ENCODE measurements at places on chromosomes 2 and 18.

GRCh38 chr2:12032975-12033374 lies 286.5 kb downstream of the LPIN1 start:
- DNase-seq = no peak

DNA sequence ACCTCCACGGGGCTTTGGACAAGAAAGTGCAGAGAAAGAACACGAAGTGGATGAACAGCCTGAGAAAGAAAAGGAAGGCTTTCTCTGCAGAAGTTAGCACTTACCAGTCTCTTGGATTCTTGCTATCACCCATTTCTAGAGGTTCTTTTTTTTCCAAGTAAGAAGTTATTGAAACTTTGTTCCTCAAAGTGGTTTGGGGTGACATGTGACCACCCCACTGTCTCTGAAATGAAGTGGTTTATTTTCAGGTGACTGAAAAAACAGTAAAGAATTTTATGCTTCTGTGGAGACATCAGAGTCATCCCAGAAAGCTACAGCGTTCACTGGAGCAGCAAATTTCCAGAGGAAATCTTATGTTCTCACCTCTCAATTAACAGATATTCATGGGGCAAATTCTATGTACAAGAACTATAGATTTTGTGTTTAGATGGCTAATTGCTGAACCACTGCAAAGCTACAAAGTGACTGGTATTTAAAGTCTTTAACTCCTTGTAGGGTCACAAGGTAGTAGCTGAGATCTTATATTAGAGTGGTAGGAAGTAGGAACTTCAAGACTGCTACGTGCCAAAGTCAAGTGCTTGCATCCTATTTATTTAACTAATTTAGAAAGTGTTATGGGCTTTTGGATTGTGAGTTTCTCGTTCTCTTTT lies 267.5 kb downstream of the TGIF1 start:
- no peak for DNase-seq

DNA sequence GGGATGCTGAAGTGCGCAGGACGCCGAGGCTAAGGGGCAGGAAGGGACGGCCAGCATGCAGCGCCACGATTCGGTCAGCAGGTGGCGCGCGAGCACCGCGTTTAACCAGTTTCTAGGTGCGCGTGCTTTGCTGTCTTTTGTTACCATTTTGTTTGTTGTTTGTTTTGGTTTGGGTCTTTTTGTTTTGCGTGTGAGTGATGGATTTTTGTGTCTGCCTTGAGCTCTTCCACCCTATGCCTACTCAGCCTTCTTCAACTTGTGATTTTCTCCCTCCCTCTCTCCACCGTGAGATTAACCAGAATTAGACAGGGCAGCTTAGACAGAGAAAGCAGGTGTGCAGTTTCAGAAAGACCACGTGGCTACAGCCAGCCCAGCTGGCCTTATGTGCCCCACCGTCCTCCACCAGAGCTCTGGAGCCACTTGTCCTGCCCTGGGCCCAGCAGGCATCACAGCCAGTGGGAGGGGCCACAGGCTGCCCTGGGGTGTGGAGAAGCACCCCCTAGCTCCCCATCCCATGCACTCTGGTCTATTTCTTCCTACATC lies 180.2 kb downstream of the RNF144A start:
- DNase-seq = peak; percentile 81

GRCh38 chr2:98454500-98455235 lies 10.0 kb downstream of the INPP4A start:
- no peak for DNase-seq

DNA sequence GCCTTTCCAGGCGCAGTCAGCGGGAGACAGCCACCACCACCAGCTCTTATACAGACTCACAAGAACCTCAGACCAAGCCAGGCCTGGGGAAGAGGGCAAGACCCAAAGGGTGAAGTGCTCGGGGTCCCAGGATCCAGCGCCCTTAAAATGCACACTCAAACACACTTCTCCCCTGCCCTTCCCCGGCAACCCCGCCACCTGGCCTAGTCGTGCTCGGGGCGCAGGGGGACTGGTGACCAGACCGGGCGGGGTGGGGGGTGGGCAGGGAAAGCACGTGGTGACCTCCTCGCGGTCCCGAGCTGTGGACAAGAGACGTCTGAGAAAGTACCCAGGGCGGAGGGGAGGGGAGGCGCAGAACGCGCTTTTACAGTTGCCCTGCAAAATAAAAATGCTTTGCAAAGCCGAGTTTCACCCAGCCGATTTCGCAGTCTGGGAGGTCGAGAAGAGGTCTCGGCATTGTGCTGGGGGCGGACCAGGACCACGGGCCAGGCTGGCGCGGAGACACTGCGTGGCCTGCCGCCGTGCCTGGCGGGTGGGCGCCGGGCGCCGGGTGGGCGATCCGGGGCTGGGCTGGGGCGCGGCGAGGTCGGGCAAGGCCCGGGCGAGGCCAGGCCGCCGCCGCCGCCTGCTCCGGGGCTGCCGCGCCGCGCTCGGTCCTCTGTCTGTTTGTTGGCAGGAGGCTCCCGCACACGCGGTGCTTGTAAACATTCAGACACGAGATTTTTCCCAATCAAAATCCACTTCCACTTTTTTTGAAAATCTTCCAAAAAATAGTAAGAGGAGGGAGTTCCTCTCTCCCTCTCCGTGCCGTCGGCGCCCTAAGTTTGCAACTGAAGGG lies 2.0 kb downstream of the BCL11A start:
- peak; percentile 23 for DNase-seq

DNA sequence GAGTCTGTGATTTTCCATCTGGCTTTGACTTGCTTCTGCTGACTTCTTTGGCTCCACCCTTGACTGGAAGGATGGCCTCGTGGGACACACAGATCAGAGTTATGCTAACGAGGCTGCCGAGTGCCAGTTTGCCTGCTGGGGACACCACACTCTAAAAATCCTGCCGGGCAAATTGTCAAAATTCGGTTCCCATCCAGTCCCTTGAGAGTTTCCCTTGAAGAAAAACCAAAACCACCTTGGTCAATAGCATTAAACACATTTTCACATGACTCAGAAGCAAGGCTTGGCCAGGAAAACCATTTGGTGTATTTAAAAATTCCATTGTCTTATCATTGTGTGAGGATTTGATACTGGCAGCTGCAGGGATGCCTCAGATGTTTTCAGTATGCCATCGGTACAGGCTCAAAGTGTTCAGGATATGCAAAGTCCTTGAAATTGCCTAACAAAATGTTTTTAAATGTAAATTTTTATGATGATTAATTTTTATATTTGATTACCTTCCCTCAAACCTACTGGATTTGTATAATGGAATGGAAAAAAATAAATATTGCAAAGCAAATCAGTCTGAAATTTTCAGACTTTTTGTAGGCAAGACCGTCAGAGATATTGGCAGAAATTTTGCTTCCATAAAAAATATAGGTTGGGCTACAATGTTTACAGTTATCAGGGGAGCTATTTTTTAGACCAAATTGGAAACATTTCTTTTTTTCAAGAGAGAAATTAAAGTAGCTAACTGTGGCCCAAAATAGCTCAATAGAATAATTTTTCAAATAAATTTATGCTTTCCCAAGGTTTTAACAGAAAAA lies 41.6 kb downstream of the KCNE4 start:
- no peak for DNase-seq

DNA sequence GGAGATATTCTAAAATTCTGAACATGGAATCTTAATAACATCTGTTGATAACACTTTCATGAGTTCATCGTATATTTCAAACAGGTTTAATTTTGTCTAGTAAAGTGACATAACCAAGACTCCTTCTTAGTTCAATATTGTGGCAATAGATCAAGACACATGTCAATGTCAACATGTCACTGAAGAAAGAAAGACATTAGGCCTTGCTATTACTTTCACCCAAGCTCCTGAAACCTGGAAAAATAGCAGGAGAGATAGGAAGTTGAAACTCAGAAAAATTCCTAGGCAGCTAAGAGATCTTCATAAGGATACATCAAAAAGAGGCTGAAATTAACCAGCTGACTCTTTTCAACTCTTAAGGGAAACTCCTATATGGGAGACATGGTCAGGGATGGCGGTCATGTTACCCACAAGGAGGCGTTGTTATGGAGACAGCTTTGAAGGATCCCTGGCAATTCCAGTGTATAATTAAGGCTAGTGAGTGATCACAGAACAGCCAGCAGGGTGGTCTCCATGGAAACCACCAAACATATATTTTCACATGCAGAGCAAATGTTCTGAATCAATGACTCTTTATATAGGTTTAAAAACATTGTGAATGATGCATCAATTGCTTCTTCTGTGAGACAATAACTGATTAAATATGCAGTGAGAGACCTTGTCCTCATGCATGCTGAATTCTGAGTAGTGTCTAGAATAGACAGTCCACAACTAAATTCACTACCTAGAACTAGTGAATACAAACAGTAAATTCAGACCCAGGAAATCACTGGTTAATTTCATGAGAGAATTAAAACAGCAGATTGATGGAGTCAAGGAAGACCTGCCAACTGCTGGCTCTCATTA lies 115.3 kb upstream of the RIOK3 start:
- no peak for DNase-seq

GRCh38 chr18:12726774-12727550 lies 24.1 kb downstream of the PSMG2 start:
- peak; percentile 66 for DNase-seq

DNA sequence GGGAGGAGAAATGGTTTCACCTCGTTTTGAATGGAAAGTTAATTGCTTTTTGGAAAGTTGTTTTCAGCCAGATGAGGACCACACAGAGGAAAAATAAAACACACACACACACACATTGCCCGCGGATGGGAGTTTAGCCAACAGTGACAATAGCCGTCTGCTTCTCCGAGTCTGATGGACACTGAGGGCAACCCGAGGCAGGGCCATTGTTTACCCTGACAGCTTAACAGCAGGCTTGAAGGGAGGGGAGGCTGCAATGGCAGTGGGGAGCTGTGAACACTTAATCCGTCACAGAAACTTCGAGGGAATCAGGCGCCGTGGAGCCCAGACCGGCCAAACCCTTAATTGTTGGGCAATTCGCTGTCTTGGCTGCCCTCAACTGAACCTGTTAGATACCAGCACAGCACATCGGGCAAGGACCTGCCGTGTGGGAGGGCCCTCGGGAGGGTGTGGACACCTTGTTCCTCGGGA lies 145.9 kb downstream of the ACKR3 start:
- no peak for DNase-seq

DNA sequence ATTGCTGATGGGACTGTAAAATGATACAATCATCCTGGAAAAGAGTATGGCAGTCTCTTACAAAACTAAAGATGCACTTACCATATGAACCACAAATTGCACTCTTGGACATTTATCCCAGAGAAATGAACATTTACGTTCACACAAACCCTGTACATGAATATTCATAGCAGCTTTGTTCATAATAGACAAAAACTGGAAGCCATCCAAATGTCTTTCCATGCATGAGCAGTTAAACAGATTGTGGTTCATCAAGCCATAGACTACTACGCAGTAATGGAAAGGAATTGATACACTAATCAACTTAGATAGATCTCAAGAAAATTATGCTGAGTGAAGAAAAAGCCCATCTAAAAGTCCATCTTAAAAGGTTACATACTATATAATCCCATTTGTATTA lies 156.1 kb upstream of the SLC39A10 start:
- DNase-seq = no peak

- no peak for DNase-seq
These were observed 57.1 kb downstream of the CAVIN2 start for GRCh38 chr2:191789796-191790195.

DNA sequence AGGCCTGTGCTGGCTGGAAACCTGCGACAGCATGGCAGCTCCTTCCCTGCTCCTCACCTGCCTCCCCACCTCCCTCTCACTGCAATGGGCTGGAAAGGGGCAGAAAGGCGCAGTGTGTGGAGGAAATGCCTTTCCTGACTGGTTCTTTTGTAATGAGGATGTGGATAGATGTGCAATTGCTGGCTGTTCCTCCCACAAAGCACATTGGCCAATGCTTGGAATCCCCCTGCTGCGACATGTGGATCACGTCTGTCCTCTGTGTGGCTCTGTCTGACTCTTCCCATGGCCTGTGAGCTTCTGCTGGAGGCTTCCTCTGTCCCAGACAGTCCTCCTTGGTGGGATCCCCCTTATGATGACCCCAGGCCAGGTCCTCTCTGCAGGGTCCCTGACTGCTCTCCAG lies 172.5 kb downstream of the NCK2 start:
- DNase-seq = no peak

- no peak for DNase-seq
These were observed 1.5 kb downstream of the MSH6 start for GRCh38 chr2:47784352-47784851.

GRCh38 chr2:15768142-15768541 lies 172.2 kb upstream of the MYCN start:
- DNase-seq = no peak

DNA sequence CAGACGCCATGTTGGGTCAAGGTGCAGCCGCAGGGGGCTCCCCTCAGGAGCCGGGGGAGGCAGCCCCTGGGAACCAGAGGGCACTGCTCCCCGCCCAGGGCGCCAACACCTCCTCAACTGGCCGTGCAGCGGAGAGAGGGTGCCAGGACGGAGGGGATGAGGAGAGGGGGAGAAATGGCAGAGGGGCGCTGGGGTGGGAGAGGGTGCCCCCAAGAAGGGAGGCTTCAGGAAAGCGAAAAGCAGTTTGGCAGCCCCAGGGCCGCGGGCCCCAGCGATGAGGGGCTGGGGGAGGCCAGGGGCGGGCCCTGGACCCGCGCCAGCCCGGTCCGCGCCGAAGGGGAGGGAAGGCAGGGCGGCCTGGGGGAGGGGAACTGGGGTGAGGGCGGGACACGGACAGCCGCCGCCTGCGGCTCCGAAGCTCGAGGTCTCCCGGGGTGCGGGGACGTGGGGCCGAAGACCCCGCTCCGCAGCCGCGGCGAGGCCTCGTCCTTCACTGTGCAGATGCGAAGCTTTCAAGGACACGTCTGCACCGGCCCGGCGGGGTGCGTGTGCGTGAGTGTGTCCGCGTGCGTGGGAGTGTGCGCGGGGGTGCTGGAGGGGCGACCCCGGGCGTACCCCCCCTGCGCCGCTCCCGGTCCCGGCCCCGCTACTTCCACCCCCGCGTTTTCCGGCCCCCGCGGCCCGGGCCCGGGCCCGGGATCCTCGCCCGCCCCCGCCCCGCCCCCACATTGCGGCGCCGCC lies 1.4 kb downstream of the DNMT3A start:
- DNase-seq = peak; percentile 40

- no peak for DNase-seq
These were observed 116.9 kb downstream of the C1D start for GRCh38 chr2:67945940-67946339.

GRCh38 chr2:42382144-42382543 lies 21.1 kb upstream of the COX7A2L start:
- no peak for DNase-seq

DNA sequence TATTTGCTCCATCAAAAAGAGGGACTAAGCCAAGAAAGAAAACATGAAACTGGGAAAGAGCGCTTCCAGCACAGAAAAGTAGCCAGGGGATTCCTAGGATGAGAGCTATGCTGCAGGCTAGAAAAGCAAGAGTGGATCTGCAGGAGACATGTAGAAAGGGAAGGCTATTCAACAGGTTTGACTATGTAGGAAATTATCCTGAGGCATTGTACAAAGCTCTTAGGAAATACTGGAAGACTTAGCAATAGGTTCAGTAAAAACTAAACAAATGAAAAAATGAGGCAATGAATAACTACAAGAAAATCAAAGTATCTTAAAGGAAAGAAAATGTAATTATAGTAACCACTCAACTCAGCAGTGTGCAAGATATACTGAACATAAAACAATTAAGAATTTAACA lies 229.5 kb upstream of the FBXO11 start:
- no peak for DNase-seq

All from activated CD8-positive, alpha-beta T cell treated with anti-CD3 and anti-CD28 coated beads for 36 hours (primary cell).